ENCODE measurements at places on chromosomes 6 and 20.

DNA sequence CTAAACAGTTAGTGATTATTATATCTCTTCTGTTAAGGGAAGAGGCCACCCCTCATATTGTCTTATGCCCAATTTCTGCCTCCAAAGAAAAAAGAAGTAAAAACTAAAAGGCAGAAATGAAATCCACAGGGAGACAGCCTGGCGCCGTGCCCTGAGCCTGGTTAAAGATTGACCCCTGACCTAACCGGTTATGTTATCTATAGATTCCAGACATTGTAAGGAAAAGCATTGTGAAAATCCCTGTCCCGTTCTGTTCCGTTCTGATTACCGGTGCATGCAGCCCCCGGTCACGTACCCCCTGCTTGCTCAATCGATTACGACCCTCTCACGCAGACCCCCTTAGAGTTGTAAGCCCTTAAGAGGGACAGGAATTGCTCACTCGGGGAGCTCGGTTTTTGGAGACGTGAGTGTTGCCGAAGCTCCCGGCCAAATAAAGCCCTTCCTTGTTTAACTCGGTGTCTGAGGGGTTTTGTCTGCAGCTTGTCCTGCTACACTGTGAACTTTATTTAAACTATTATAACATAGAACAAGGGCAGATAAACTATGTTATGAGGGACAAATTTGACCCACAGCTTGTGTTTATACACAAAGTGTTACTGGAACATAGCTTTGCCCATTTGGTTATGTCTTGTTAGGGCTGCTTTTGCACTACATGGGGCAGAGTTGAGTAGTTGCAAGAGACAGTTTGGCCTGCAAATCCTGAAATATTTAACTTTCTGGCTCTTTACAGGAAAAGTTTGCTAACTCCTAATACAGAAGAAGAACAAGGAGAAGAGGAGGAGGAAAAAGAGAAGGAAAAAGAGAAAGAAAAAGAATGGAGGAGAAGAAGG is 49.6 kb downstream of the CD24 start:
- no peak for DNase-seq

- peak; percentile 56 for DNase-seq
These were observed 874.2 kb downstream of the TFAP2A start for GRCh38 chr6:9540534-9541126.

DNA sequence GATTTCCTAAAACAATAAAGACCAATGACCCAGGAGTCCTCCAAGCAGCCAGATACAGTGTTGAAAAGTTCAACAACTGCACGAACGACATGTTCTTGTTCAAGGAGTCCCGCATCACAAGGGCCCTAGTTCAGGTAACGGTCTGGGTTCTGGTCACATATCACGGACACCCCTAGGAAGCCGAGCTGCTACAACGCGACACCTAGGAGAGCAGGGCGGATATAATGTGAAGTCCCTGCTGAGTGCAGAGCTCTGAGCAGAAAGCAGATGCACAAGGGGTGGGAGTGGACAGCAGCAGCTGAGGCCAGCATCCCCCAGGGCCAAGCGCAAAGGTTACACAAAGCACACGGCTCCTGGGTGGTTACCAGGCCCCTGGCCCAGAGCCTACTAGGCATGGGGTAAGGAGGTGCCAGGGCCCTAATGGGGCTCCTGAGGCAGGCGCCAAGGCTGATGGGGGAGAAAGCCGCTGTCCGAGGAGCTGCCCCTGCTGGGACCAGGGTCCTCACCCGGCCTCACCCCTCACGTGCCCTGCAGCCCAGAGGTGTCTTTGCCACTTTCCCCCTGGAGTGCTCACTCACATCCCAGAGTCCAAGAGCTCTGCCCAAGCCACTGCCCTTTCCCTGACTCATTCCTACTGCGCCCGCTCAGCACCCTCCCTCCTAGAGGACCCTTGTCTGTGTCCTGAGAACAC is 8.4 kb downstream of the CST7 start:
- no peak for DNase-seq

DNA sequence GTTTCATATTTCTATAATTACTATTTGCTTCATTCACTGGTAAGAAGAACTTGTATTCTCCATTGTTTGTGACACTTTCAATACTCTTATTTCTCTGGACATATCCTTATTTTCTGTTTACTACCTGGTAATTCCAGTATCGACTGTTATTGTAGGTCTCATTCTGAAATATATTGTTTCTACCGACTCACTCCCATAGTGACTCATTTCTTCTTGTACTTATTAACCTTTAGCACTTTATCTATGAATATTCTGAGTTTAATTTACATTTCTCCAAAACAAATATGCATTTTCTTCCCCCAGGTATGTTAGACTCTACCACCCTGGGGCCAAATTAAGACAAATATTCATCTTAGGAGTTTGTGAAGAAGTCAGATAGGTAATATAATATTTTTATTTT is 164.5 kb upstream of the BTBD3 start:
- DNase-seq, result no peak

- DNase-seq, result no peak
These were observed 180.3 kb upstream of the SNX9 start for GRCh38 chr6:157642736-157643135.

- DNase-seq, result no peak
These were observed 328.4 kb upstream of the KHDRBS2 start for GRCh38 chr6:62614442-62614841.

- DNase-seq, result peak; percentile 56
These were observed 226.9 kb downstream of the CDC5L start for GRCh38 chr6:44614396-44614795.

GRCh38 chr6:157298216-157298724 is 25.0 kb downstream of the TMEM242 start:
- DNase-seq, result peak; percentile 11

DNA sequence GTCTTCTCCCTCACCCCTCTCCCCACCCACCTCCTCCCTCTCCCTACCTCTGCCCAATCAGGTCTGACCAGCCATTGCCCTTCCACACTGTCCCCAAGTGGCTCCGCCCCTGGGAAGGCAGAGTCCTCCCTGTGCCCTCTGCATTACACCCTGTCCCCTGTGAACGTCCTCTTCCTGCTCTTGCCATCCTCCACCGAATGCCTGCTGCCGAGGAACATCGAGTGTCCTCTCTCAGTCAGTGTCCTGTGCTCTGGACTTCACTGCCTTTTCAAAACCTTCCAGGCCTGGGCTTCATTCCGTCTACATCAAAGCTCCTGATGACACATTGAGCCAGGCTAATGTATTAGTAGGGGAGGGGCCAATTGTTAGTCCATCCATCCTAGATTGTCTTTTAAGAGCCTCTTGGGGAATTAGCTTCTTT is 3.3 kb upstream of the PACSIN1 start:
- DNase-seq, result peak; percentile 14

DNA sequence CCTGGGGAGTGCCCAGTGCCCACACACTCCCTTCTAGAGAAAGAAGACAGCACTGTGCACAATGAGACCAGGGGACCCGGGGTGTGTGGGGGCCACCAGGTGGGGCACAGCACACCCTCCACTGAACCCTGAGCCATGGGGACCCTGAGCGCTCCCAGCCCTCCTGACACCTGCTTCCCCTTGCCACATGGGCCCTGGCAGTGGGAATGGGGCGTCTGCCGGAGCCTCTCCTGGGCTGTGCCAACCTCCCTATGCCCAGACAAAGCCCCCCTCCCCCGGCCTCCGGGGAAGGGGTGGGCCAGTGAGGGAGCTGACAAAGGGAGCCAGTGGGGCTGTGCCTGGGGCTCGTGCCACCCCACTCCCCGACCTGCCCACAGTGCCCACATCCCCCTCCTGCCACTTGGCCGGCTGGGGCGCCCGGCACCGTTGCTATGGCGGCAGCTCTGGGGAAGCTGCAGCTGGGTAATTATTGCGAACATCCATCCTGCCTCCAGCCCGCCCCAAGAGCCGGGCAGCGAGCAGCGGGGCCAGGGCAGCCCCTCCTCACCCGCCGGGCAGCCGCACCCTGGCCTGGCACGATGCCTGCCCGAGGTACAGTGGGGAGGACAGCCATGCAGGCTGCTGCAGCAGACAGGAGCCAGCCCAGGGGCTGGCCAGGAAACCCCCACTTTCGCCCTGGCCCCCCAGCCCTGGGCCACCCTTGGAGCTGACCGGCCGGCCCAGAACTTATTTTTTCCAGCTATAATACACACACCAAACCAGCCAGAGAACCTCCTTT is 41.9 kb upstream of the NOL4L start:
- no peak for DNase-seq

GRCh38 chr20:45329497-45330319 is 18.5 kb downstream of the SDC4 start:
- DNase-seq, result no peak

DNA sequence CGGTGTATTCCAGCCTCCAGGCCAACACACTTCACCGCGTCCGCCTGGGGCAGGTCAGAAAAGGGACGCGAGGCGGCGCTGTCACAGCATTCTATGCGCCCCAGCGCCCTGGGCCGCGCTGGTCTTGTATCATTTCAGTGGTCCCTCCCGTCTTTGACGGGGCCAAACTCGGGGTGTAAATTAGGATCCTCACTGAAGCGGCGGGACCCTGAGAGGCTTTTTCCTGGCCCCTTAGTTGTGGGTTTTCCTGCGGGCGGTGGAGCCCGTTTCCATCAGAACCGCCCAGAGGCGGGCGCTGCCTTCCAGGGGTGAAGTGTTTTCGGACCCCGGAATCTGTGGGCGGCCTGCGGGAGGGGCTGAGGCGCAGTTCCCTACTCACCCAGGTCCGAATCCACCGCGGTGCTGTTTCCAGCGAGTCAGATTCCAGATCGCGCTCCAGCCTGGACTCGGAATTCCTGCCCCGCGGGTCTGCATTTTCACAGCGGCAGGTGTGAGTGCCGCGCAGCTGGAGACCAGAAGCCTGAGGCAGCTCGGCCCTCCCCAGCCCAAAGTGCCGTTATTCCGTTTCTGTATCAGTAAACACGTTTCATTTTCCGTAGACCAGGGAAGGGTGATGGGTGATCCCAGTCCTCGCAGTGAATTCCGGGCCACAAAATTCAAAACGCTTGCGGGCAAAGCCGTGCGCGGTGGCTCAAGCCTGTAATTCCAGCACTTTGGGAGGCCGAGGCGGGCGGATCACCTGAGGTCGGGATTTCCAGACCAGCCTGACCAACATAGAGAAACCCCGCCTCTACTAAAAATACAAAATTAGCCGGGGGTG is 3.9 kb upstream of the MICB start:
- DNase-seq, result peak; percentile 86

DNA sequence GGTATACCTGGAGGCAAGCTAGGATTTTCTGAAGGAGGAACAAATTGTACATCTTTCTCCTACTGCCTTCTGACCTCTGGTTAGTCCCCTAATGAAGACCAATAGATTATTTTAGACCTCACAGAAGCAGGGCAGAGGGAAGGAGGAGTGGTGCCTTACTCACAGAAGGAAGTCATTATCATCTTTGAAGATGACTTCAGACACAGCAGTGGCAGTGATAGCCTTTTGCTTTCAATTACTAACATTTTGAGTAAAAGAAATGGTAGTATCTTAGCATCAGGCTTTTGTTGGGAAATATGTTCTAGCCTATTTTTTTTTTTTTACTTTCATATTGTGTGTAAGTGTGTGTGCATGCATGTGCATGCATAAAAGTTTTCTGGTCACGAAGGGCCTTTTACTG is 164.2 kb upstream of the PLN start:
- DNase-seq, result no peak

DNA sequence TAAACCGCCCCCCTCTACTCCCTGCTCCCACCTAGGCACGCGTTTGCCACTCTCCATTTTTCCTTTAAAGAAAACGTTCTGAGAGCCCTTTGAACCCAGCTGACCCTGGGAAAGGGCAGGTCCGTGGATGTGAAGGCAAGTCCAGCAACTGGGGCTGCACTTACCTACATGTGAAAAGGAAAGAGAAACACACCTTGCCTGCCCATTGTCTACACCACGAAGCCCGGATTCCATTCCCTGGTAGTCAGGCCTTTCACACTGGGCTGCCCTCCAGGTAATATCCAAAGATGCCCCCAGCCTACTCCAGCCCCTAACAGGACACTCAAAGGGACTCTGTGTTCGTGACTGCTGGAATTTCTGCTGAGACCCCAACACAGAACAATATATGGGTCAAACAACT is 94.4 kb downstream of the CD83 start:
- no peak for DNase-seq

DNA sequence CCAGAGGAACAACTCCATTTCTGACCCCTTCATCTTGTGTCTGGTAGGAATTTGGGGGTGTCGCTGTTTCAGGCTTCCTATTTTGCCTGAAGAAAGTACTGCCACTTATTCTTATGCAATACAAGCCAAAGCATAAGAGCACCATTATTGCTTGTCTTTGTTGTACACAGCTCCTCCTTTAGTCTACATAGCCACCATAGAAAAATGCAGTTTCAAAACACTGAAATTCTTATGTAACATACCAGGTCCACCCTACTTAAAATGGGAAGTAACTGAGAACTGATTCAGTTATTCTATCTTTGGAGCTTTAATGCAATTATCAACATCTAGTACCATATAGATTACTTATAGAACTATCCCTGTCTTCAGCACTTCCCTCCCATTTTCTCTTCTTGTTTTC is 255.5 kb downstream of the ARHGAP18 start:
- DNase-seq, result peak; percentile 73

DNA sequence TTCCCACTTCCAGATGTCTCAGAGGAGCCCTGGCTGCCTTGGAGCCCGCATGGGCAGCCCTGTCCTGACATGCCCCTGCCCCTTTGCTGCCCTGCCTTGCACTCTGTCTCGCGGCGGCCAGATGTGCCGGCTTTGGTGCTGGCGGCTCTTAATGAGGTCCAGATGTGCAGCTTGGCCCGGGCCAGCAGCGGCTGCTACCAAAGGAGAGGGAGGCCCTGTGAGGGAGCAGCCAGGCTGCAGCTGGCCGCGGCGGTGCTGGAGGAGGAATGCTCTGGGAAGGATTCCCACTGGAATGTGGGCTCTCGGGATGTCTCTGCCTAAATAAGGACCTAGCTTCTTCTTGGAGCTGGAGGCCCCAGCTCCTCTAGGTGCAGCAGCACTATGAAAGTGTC is 72.4 kb downstream of the FGD2 start:
- DNase-seq, result no peak

DNA sequence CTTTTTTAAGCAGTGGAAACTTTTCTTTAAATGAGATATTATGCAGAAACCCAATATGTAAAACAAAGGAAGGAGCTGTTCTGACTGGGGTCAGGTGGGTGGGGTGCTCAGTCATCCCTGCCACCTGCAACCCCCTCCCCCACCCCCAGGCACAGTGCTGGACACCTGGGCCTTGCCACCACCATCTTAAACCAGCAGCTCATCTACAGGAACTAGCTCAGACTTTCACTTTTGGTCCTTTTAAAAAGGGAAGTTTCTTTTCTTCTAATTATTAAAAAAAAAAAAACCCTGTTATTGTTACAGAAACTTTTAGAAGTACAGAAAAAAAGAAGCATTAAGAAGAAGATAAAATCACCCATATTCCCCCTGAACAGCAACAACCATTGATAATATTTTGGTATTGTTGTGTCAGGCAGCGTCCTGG is 37.1 kb downstream of the PPP1R16B start:
- no peak for DNase-seq

DNA sequence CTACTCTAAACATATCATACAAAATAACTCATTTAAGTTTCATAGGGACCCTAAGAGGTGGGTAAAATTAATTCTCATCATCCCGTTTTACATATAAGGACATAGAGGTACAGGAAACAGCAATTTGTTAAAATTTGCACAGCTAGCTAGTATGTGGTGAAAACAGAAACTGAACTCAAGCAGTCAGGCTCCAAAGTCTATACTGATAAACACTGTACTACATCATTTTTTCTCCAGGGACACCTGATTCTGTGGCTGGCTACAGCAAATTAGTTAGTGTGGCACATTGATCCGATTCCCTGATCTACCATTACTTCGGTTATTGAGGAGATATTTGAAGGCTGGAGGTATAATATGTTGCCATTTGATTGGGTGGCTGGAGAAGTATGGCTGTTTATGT is 36.2 kb upstream of the E2F3 start:
- DNase-seq, result no peak

- DNase-seq, result no peak
These were observed 398.7 kb downstream of the PHF3 start for GRCh38 chr6:64034291-64034690.
